Uterine smooth muscle cell (primary cell): ENCODE measurements at places on chromosomes 12 and 14. TPM values are rescaled to one million over a fixed set of nuclear protein-coding genes. Genes with fewer than 3 reads are reported as not detected.

Gene ACTR6
- 22.4 and 24.5 TPM in 2 replicates for total RNA-seq

Gene TCL1A
- total RNA-seq = 0.12 TPM in 1 of 2 replicates, not detected in the other

Gene RPL10L
- total RNA-seq = not detected in 2 replicates

Gene CHGA
- not detected in 2 replicates for total RNA-seq

Gene RBM19
- 24.4 and 30.5 TPM in 2 replicates for total RNA-seq
